ENCODE measurements at places on chromosomes 4 and X.

DNA sequence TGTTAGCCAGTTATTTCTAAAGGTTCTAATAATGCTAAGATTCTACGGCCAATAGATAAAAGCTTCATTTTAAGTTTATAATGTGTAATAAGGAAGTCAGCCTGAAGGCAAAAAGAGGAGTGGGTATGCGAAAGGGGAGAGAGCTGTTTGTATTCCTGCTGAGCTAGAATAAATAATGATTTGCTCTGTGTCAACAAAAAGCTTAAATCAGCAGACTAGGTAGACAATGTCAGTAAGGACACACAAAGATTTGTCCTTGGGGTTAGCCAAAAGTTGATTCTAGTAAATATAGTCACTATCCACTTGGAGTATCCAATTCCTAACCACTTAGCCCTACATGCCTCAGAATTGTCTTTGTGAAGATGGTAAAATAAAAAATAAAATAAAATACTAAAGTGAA lies 90.3 kb upstream of the GRIA3 start:
- no peak for DNase-seq

DNA sequence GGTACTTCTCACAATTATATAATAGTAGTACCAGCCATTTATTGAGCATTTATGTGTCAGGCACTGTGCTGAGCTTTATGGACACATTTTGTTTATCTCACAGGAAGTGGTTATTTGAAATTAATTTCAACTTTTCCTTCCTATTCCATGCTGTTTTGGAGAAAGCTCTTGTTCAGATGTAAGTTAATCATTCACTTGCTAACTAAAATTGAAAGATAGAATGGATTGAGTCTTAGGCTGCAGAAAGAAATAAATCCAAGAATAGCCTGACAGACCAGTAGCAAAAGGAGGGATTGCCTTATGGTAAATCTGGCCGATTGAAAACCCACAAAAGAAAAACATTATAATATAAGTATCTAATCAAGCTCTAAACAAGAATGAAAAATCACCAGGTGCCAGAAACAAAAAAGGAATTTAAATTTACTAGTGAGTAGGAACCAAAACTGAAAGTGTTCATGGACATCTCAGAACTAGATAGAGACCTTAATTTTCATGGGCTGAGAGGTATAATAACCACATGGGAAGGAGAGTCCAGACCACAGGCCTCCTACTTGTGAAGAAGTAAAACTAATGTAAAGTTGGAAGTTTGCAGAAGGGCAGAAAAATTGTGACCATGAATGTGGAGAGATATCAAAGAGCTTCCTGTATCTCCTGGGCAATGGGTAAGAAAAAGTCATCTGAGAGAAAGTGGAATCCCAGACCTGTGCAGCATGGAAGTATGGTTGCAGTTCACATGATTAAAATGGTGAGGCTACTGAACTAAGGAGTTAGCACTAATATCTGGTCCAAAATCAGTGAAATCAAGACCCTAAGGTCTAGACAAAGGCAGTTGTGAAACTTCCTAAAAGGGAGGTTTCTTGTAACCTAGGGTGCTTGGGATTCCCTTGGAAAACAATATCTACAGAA lies 38.0 kb downstream of the RADX start:
- DNase-seq = no peak

- no peak for DNase-seq
Observed at GRCh38 chrX:45735571-45735970, 534.9 kb upstream of the DIPK2B start.

GRCh38 chrX:126557151-126557550 lies 4.5 kb upstream of the DCAF12L1 start:
- peak; percentile 8 for DNase-seq

DNA sequence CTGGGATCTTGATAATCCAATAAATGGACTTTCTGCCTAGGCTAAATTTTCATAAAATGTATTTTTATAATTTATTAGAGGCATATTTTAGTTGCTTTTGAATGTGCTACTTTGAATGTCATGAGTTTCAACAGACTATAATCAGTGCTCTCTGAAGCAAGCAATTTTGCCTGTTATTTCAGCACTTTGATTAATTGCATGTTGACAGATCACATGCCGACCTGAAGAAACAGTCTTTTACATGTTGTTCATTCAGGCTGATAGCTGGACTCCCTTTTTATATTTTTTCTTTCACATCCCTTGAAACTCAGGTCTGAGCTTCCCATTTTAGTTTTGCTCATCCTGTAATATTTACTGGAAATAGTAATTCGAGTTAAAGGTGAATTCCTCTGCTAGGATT lies 341.0 kb downstream of the NAP1L3 start:
- no peak for DNase-seq

- no peak for DNase-seq
Observed at GRCh38 chr4:78018271-78019049, 38.7 kb upstream of the FRAS1 start.

- DNase-seq = peak; percentile 53
Observed at GRCh38 chr4:41661442-41662076, 87.0 kb downstream of the PHOX2B start.

DNA sequence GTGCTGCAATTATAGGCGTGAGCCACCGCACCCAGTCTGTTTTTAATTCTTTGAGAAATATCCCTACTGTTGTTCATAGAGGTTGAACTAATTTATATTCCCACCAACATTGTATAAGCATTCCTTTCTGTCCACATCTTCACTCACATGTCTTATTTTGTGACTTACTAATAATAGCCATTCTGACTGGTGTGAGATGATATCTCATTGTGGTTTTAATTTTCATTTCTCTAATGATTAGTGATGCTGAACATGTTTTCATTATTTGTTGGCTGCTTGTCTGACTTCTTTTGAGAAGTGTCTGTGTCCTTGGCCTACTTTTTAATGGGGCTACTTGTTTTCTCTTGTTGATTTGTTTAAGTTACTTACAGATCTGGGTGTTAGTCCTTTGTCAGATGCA lies 310.9 kb upstream of the MAOA start:
- no peak for DNase-seq

DNA sequence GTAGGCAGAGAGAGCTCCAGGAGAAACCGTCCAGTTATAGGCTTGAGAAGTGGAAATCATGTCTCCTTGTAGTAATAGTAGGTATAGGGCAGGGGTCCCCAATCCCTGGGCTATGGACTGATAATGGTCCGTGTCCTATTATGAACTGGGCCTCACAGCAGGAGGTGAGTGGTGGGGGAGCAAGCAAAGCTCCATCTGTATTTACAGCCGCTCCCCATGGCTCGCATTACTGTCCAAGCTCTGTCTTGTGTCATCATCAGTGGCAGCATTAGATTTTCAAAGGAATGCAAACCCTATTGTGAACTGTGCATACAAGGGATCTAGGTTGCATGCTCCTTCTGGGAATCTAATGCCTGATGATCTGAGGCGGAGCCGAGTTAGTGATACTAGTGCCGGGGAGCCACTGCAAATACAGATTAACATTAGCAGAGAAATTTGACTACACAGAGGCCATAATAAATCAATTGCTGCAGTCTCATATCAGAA lies 67.6 kb downstream of the MRPL1 start:
- DNase-seq = no peak

All from astrocyte of the cerebellum (primary cell).